ENCODE measurements at places on chromosomes 1 and 21.

DNA sequence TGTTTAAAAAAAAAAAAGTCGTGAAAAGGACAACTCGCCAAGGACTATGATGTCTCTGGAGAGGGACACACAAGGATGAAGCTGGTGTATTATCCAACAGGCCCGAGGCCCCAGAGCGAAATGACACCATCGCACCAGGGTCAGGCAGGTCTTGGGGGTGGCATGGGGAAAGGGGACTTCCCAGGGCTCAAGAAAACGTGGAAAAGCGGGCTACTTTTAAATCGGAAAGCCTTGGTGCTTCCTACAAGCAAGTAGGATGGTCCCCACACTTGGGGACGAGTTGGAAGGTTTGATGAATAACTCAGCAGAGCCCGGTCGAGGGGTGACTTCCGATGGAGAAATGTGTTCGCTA, 505 bp upstream of the GNPAT start:
- H3K36me3 ChIP-seq, result no peaks in the 10 kb centered on the region
- H3K4me3 ChIP-seq, result peak overlapping the region; percentile 75
- DNase-seq, result no peak
- no peaks in the 10 kb centered on the region for H3K27me3 ChIP-seq
- H3K4me1 ChIP-seq, result no peaks in the 10 kb centered on the region

DNA sequence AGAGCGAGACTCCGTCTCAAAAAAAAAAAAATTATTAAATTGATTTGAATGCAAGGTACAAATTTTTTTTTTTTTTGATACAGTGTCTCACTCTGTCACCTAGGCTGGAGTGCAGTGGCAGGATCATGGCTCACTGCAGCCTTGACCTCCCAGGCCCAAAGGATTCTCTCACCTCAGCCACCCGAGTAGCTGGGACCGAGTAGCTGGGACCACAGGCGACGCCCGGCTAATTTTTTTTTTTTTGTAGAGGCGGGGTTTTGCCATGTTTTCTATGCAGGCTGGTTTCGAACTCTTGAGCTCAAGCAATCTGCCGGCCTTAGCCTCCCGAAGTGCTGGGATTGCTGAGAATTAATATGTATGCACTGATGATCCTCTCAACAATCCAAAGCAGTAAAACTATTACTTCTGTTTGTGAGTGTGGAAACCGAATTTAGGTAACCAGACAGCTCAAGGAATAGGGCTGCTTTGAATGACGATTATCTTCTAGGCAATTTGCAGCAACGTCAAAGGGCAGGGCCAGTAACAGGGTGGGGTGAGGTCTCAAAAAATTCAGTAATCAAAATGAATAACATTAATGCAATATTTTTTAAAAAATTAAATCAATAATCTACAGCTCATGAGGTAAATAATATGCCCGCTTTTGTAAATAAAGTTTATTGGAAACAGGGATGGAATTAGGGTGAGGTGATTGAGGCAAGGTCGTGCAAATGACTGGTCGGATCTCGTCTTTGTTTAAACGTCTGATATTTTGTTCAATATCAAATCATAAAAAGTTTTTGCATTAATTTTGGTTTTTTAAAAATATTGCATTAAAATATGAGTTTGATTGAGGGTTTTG, 1.2 kb downstream of the CLSPN start:
- H3K36me3 ChIP-seq, result no peaks in the 10 kb centered on the region
- H3K4me1 ChIP-seq, result no peaks in the 10 kb centered on the region
- DNase-seq, result no peak
- peak overlapping the region; percentile 59 for H3K27ac ChIP-seq
- H3K4me3 ChIP-seq, result peak overlapping the region; percentile 72
- no peaks in the 10 kb centered on the region for H3K27me3 ChIP-seq

DNA sequence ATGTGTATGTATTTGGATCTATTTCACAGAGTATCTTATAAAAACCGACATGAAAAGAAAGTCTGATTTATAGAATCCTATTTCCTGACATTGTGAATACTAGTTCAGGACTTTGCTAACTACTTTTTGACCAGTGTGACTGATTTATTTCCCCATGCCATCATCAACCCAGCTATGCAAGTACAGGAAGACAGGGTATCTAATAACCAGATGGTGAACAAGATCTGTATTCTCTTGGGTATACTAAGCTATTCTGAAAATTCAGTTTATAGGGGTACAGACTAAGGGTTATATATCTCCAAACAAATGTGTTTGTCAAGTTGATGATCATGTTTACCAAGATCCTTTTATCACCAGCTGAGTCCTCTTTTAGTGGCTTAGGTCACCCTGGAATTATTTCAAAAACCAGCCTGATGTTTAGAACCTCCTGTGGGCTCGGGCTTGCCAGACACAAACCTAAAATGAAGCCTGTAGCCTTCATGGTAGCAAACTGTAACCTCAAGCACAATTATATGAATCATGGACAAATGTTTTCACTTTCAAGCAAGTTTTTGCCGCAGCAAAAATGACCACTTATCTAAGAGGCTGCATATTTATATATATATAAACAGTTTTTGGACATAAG, 185.1 kb downstream of the FGGY start:
- no peak overlapping the region for H3K4me3 ChIP-seq
- DNase-seq, result no peak
- no peaks in the 10 kb centered on the region for H3K4me1 ChIP-seq
- no peaks in the 10 kb centered on the region for H3K36me3 ChIP-seq
- H3K27me3 ChIP-seq, result no peaks in the 10 kb centered on the region
- H3K27ac ChIP-seq, result no peak overlapping the region

GRCh38 chr1:57300186-57300585, 123.7 kb downstream of the DAB1 start:
- no peak overlapping the region for H3K4me3 ChIP-seq
- no peaks in the 10 kb centered on the region for H3K4me1 ChIP-seq
- no peaks in the 10 kb centered on the region for H3K27me3 ChIP-seq

DNA sequence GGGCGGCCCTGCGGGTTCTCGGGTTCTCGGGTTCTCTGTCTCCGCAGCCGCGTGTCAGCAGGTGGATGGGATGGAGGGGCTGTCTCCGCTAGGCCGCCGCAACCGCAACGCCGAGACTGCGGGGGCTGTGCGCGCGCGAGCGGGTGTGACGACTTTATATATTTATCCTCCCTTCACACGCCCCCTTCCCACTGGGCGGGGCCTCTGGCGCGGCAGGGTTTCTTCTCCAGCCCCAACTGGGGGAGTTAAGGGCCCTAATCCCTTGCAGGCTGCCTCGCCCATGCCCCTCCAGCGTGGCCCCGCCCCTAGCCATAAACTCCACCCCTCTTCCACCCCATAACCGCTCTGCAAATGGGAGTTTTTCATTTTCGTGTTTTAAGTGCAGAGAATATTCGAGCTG, 3.4 kb downstream of the IGSF21 start:
- no peak overlapping the region for H3K4me3 ChIP-seq
- no peak overlapping the region for H3K27ac ChIP-seq
- no peak for DNase-seq
- H3K36me3 ChIP-seq, result no peaks in the 10 kb centered on the region

- H3K27me3 ChIP-seq, result no peaks in the 10 kb centered on the region
- H3K36me3 ChIP-seq, result no peaks in the 10 kb centered on the region
- no peak overlapping the region for H3K27ac ChIP-seq
- no peaks in the 10 kb centered on the region for H3K4me1 ChIP-seq
- no peak for DNase-seq
- H3K4me3 ChIP-seq, result no peak overlapping the region
Observed at GRCh38 chr1:212503714-212504113, 71.0 kb downstream of the NENF start.

- no peaks in the 10 kb centered on the region for H3K4me1 ChIP-seq
- H3K4me3 ChIP-seq, result no peak overlapping the region
- H3K36me3 ChIP-seq, result no peaks in the 10 kb centered on the region
- H3K27ac ChIP-seq, result no peak overlapping the region
- no peaks in the 10 kb centered on the region for H3K27me3 ChIP-seq
Observed at GRCh38 chr1:212542761-212543187, 65.8 kb upstream of the ATF3 start.
